Prostate gland (tissue), 2 donors: ENCODE measurements at places on chromosomes 6 and 20. TPM values are rescaled to one million over a fixed set of nuclear protein-coding genes. Genes with fewer than 3 reads are reported as not detected.

The DPPA5 gene
- total RNA-seq: not detected

The NKAIN2 gene
- total RNA-seq: 0.68 TPM

The ARFGAP1 gene
- total RNA-seq: 85.6 TPM

The UBE3D gene
- total RNA-seq: 6.0 TPM

The PCSK2 gene
- 0.18 TPM for total RNA-seq

The TCF15 gene
- 0.55 TPM for total RNA-seq

The CLDN20 gene
- total RNA-seq: not detected

- DNase-seq: no peak
Observed at GRCh38 chr6:36508532-36508931, 38.7 kb downstream of the STK38 start.

DNA sequence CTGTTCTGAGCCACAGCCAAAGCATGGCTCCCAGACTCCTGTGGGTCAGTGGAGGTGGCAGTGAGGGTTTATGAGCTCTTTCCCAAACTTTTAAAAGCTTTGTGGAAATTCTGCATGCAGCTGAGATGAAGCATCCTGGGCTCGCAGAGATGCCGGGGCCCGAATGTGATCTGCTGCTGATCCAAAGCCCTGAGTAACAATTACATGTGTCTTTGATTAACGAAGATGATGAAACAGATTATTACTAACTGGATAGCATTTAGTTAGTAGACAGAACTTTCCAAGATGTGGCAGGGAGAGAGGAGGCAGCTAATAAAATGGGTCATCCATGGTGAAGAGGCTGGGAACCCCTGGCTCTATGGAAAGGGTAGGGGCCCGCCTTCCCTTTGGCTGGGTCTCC, 43.9 kb upstream of the MDFI start:
- DNase-seq: no peak

DNA sequence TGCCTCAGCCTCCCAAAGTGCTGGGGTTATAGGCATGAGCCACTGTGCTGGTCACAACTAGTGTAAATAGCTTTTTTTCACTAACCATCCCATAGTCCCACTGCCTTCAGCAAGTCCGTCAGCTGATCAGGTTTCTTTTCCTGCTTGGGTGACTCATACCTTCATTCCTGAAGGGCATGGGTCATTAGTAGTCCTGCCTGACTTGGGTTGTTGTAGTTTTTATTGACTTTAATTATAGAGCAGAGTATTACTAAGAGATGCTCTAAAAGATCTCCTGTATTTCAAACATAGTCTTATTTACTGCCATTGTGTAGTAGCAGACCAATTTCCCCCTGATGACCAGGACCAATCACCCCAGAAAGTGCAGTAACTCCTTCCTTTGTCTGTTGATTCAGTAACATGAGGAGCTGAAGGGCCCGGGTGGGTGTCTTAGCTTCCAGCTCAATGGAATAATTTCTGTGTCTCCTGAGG, 25.8 kb downstream of the HLA-C start:
- no peak for DNase-seq

- DNase-seq: no peak
Observed at GRCh38 chr6:142819603-142820337, 125.2 kb downstream of the HIVEP2 start.

- no peak for DNase-seq
Observed at GRCh38 chr6:140183881-140184280, 809.4 kb upstream of the CITED2 start.

DNA sequence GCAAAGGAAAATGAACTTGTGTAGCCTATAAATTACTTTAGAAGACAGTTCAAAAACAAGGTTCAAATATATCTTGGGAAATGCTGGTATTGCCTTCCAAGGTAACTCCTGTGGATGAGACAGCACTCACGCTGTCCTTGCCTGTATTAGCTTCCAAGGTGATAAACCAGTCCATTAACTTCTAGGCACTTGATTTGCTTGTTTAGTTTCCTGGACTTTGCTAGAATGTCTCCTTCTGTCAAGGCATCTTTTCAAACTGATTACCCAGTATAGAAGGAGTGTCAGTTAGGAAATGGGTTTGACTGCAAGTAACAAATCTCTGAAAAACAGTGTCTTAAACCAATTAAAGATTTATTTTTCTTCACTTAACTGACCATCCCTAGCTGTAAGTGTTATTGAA, 103.4 kb upstream of the SLC22A23 start:
- DNase-seq: no peak

DNA sequence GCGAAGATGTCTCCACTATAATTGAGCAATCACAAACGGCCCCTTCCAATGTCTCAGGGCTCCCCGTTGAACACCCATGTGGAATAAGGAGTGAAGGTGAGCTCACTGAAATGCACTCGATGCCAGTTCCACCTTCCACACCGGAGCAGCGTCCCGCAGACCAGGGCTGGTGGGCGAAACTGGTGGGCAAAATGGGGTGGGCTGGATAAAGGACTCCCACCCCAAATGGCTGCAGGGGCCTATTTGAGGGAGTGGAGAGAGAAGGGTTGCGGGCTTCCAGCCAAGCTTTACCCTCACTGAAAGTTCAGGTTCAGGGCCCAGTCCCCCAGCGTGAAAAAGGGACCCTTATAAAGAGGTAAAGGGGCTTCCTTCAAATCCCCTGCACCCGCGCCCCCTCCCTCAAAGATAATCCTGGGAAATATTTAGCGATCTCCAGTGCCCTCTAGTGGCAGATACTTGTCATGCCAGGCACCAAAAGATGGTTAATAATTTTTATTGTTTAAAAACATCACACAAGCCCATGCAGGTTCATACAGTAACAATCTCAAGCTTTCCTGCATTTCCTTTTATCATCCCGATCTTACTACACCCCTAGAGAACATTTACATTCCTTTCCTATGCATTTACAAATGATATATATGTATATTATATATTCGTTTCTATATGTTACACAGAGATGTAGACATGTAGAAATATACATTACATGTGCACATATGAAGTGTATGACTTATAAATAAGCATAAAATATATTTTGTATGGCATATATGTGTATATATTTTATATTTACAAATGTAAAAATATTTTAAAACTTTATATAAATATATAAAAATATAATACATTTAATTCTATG, 58.2 kb upstream of the NKX2-2 start:
- DNase-seq: no peak

DNA sequence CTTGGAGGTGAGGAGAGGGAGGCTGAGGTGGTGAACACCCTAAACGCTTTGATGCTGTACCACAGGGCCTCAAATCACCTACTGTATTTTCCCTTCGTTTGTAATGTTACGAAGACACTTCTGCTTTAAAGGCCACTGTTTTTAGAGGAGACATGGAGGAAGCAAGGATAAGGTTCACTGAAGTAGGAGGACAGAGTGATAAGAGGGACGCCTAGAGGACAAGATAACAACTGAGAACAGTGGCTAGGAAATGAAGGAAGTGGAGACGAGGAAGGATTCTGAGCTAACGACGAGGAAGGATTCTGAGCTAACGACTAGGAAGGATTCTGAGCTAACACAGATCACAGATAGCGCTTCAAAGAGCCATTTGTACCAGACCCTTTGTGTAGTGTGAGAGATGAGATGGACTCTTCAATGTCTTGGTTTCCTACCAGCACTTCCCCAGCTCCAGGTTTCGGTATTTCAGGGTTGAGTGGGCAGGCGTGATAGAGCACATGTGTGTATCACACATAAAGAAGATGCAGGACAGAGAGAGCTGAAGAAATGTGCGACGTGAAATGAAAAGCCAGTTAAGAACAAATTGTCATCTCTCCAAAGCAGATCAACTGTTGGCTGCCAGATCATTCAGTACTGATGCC, 7.5 kb downstream of the SF3B5 start:
- no peak for DNase-seq
